ENCODE measurements at places on chromosomes 1 and 21. TPM values are rescaled to one million over a fixed set of nuclear protein-coding genes. Genes with fewer than 3 reads are reported as not detected.
A peak's percentile ranks its signal among the peaks of the same experiment; 100 is the strongest.

DNA sequence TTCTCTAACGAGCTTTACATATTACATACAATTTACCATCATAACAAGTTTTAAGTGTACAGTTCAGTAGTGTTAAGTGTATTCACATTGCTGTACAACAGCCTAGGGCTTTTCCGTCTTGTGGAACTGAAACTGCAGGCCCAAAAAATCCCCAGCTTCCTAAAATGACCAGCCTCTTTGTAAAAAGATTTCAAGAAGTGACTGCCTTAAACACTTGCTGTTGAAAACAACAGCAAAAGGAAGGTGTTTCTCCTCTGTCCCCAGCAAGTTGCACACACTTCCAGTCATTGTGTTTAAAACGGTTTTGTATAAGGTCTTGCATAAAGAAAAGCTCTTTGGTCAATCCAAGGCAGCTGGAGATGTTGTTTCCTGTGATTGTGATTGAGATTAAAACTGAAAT lies 16.0 kb upstream of the GBP1 start:
- DNase-seq: no peak

GRCh38 chr1:155083865-155084721 lies 5.5 kb downstream of the EFNA3 start:
- DNase-seq: peak; percentile 29

DNA sequence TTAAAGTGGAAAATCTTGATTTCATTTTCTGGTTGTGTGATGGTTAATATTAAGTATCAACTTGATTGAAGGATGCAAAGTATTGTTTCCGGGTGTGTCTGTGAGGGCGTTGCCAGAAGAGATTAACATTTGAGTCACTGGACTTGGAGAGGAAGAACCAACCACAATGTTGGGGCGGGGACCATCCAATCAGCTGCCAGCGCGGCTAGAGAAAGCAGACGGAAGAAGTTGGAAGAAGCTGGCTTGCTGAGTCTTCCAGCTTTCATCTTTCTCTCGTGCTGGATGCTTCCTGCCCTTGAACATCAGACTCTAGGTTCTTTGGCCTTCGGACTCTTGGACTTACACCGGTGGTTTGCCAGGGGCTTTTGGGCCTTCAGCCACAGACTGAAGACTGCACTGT lies 832.6 kb upstream of the TMPRSS15 start:
- DNase-seq: no peak

DNA sequence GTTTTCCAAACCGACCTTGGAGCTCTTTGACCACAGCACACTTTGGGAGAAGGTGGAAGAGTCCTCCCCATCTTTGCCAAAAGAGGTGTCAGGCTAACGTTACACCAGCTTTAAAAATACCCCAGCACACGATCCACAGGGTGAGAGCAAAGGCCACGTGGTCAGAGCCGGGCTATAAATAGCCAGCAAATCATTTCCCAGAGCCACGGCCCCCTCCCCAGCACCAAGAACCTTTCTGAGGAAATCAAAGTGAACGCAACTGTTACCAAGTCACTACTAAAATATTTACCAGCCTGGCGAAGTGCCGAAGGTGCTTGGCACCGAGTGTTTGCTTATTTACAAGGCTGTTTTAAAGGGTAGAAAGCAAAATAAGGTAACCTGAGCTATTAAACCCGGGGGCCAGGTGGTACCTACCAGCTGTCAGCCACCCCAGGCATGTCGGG lies 72.4 kb downstream of the CASZ1 start:
- no peak for DNase-seq

DNA sequence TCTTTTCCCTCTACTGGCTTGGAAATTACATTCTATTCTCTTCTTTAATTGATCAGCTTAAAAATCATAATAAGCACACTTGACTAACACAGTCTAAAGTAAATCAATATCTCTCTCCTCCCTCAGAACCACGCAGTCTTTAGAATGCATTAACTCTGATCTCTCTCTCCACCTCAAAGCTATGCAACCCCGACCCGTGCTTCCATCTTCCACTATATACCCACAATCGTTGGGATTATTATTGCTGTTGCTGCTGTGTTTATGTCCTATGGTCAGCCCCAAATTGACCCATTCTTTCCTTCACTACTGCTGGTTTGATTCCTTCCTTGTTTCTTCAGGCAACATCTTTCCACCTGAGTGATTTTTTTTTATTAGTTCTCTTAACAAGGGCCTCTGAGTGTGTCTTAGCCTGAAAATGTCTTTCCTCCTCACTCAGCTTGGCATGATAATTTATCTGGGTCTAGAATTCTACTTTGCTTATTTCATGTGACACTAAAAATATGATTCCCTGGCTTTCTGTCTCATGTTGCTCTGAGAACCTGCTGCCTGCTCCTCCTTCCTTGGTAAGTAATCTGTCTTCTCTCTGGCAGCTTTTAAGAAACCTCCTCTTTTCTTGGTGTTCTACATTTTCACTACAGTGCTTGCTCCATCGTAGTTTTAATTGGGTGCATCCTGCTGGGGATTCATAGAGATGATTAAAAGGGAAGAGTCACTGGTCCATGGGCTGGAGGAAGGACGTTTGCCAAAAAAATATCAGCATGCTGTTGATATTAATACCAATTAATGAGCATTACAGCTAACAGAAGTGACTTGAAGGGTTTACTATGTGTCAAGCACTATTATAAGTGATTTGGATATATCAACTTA lies 472.2 kb downstream of the MATN1 start:
- no peak for DNase-seq

PUM1 gene
- total RNA-seq: 58.5 TPM

DNA sequence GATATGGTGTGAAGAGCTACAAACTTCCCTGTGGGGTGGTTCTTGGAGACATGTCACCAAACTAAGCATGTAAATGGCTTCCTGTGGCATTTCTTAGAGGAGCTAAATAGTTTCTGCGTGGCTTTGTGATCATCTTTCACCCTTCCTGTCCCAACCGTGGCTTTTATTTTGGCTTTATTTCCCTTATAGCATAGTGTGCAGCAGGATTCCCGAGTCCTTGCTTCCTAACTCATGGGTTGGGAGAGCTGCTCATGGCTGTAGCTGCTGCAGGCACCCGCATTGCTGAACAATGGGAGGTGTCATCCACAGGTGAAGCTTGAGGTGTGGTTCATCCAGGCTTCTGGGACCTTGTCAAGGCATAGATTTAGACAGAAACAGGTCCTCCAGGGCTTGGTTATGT lies 192.0 kb downstream of the SDCCAG8 start:
- no peak for DNase-seq

DNA sequence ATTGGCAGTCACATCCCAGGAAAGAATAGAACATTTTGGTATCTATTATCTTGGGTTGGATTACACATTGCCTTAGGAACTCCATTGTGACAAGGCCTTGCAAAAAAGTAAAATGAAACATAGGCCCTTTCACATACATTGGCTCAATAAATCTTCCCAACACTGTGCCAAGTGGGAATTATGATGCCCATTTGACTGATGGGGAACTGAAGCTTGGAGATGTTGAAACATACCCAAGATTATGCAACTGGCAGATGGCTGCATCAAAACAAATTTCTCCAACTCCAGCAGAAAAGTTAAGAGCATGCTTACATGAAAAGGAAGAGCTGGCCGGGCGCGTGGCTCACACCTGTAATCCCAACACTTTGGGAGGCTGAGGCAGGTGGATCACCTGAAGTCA lies 26.9 kb downstream of the PLEKHO1 start:
- no peak for DNase-seq

PADI2 gene
- total RNA-seq: under 0.01 TPM

DNA sequence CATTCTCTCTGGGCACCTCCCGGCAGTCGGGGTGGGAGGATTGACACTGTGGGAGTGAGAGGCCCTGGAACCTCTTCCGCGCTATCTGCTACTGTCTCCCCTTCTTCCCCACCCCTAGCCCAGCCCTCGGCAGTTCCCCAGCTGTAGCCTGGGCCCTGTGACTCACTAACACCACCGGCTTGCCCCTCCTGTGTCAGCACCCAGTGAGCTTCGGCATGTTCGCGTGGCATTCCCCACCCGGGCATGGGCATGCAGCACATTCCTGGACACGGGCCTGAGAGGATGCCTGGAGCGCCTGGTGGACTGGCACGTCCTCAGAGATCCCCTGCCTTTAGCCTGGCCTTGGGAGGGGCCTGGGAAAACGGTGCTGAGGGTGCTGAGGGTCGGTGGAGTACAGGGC lies 1.3 kb downstream of the CDK18 start:
- no peak for DNase-seq

GRCh38 chr1:6464514-6464836 lies 1.5 kb downstream of the TNFRSF25 start:
- DNase-seq: no peak

GRCh38 chr1:42504535-42505128 lies 41.5 kb downstream of the CCDC30 start:
- DNase-seq: no peak

GRCh38 chr1:243732637-243733036 lies 117.4 kb downstream of the AKT3 start:
- no peak for DNase-seq

DNA sequence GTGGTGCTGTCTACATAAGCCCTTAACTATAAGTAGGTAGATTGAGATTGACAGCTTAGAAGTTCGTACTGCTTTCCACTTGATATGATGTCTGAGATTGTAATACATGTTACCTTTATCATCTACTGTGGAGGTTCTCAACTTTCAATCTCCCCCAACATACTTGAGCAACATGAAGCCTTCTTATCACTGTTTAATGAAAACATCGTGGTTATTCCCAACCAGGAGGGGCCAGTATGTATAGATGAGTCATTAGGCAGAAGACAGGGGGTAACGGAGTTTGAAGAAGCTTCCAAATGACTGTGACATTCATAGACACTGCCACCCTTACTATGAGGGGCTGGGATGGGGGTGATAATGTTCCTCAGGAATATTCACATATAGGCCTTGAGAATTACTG lies 36.0 kb downstream of the CENPF start:
- no peak for DNase-seq

- DNase-seq: no peak
Observed at GRCh38 chr1:19433719-19433998, 51.7 kb downstream of the CAPZB start.

- DNase-seq: no peak
Observed at GRCh38 chr1:161311595-161312181, 1.9 kb upstream of the MPZ start.

- no peak for DNase-seq
Observed at GRCh38 chr1:78737241-78737640, 87.6 kb downstream of the IFI44 start.

GRCh38 chr1:171566467-171566866 lies 55.6 kb upstream of the MYOCOS start:
- DNase-seq: no peak

SLC19A2 gene
- total RNA-seq: 2.4 TPM

GRCh38 chr1:52263153-52263910 lies 102.7 kb downstream of the CC2D1B start:
- peak; percentile 66 for DNase-seq

AMIGO1 gene
- 1.0 TPM for total RNA-seq

SLC9C2 gene
- not detected for total RNA-seq

FCRL4 gene
- total RNA-seq: not detected

GRCh38 chr1:248758352-248758751 lies 2.8 kb upstream of the LYPD8 start:
- no peak for DNase-seq

DNA sequence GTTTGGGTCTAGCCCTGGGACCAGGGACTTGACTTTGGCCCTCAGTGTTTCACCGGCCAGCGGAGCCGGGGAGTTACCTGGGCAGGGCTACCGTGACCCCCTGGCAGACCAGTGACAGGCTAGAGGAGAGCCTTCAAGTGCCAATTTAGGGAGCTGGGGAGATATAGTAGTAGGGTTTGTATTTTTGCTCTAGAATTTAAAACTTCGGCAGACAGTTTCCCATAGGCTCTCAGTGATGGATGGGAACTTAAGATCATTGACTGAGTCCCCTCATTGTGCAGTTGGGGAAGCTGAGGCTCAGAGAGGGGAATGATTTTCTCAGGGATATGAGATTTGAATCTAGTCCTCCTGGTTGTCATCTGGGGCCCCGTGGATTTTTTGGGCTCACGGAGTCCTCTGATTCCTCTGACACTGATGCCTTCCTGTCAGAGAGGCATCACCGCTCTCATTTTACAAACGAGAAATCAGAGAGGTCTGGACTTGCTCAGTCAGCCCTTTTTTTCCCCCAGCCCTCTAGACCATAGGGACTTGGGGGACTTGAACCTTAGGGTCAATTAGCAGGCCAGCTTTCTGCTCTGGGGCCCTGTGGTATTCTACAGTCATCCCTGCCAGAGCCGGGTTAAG lies 58.3 kb upstream of the ACOT11 start:
- no peak for DNase-seq

AADACL3 gene
- total RNA-seq: not detected

GRCh38 chr1:66757722-66758240 lies 5.5 kb downstream of the DYNLT5 start:
- no peak for DNase-seq

DNA sequence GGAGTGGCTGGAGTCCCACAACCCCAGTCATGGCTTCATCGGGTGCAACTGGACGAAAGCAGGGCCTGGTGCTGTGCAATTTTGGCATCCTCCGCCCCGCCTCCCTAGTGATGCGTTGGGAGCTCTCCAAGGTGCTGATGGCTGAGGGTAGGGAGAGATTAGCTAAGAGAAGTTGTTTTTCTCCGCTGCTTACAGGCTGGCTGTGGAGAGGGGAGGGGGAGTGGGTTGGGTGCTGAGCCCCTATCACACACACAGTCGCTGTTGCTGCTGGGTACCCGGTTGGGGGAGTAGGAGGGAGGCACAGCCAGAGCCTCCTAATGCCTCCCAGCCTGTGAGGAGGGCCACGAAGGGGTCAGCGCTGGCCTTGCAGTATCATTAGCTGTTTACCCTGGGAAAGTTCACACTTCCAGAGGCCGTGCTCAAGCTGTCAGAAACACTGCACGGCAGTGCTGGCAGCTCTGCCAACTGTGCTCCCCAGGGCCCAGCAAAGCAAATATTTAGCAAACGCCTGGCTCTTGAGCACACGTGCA lies 110.0 kb downstream of the GRIK3 start:
- DNase-seq: peak; percentile 40

- DNase-seq: no peak
Observed at GRCh38 chr21:44767834-44768831, 33.5 kb downstream of the UBE2G2 start.

FAM3B gene
- not detected for total RNA-seq

DNA sequence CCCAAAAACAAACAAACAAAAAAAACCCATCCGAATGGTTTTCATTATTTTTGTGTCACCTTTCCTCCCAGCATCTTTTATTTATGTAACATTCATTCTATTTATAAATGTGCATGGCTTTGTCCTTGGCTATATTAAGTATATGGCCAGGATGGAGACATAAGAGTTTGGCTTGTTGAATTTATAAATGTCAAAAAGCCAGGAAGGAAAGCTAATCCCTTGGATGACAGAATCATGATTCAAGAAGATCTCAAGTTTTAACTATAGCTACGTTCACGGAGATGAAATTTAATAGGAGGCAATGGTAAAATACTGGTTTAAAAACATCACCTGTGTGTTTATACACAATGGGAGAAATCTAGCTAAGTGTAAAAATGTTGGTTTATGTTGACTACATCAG lies 5.0 kb downstream of the CEP170 start:
- DNase-seq: no peak

DNA sequence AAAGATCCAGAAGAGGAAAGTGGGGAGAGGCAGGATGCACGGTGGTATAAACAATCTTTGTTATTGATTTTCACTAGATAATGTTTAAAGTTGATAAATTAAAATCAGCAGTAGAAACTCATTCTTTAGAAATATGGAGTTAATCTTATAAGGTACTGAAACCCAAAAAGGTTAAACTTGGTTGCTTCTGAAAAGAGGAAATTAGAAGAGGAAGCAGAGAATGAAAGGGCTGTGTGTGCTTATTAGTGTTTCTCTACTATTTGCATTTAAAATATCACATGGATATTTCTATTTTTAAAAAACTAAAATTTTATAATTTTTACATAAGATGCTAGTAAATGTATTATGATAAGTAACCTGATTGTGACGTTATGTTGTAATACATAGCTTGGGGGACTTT lies 24.4 kb downstream of the C1orf141 start:
- DNase-seq: no peak

- no peak for DNase-seq
Observed at GRCh38 chr1:208511242-208511860, 267.2 kb upstream of the PLXNA2 start.
